ENCODE measurements at places on chromosomes 6 and 20.

GRCh38 chr20:63653041-63653973 lies at the start of gene STMN3:
TSS of gene STMN3 (minus strand) at chr20:63653424. CDS start at chr20:63653345, 79 bp downstream.
- DNase-seq = no peak

GRCh38 chr20:2163757-2164156 lies 62.1 kb downstream of the STK35 start:
- DNase-seq = no peak

- no peak for DNase-seq
These were observed 192.4 kb downstream of the OGFRL1 start for GRCh38 chr6:71481011-71481410.

- DNase-seq = no peak
These were observed 520 bp upstream of the TAB2 start for GRCh38 chr6:149316740-149317643.

DNA sequence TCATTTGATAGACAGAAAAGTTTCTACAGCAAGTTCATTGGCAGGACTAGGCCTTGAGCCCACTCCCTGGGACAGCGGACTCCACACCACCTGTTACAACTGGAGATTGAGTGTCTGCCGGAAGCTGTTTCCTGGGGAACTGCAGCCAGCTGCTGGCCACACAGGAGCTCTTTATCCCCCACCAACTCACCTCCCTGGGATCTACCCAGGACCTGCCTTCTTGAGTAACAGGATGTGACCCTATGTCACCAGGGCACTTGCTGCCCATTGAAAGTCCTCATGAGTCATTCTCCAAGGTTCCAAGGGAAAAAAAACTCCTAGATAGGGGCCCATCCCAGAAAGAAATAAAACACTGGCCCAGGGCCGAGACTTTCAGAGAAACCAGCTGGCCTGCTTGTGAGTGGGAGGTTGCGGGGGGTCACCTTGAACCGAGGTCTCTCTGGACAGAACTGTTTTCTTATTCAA lies 37.4 kb upstream of the SLC9A8 start:
- peak; percentile 98 for DNase-seq

DNA sequence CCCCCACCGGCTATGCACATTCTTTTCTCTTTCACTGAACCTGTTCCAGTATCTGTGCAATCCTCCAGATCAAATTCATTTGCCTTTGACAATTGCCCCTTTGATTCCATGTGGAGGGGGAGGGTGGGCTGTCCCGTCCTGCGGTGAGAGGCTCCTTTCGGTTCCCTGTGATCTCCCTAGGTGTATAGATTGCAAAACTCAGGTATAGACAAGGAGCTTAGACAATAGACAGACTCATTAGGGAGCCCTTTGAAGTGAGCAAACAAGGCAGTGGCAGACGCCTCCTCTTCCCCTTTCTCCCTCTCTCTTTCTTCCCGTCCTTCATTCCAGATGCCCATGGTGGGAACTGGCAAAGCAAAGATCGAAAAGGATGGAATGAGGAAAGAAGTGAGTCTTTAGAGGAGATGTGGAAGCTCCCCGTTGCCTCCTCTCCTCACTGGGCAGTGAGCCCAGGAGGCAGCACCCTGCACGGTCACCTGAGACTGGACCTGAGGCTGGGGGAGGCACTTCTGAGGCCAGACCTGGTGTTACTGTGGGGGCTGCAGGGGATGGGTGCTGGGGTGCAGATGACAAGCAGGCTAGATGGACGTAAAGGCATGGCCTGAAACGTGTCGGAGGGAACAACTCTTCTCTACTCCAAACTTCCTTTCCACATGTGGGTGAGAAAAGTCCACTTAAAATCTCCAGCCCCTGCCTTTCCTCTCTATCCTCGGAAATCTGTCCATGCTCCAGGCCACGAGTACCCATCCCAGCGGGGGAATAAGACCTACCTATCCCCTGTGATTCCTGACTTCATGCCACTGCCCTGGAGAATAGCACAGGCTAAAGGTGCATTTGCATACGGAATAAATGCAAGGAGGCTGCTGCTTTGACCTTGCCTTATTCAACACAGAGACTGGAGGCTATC lies 256.6 kb upstream of the FOXQ1 start:
- DNase-seq = no peak

GRCh38 chr6:133247581-133247980 lies 6.4 kb downstream of the EYA4 start:
- no peak for DNase-seq

- DNase-seq = no peak
These were observed 78.6 kb downstream of the FAXC start for GRCh38 chr6:99270826-99271225.

DNA sequence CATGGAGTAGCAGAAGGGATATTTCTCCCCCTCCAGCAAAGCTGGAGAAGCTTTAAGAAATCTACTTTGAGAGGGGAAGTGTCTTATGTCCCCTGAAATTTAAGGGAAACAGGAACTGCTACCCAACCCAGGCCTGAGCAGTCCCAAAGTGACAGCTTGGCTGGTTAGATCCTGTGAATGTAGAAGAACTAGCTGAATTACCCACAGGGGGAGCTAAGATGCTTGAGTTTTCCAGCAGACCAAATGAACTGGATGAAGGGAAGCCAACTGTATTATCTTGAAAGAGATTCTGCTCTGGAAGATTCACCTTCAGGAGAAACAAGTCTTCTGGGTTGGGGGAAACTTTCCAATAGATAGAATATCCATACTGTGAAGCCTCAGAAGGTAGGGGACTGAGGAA lies 303.3 kb upstream of the MMS22L start:
- DNase-seq = no peak

DNA sequence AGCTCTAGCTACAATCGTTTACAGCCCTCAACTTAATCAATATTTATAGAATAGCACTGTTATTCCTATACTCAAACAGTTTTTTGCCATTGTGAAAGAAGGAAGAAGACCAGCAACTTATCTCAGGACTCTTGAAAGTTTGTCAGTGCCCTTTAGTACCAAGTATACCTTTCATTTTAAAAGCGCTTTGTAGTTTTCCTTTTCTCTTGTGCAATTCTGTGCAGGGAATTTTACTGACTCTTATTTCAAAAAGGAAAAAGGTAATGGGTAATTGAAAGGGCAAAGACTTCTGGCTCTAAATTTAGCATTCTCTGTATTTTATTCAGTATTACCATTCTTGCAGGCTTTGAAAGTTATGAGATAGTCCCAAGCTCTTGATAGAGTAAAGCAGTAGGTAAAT lies 16.8 kb upstream of the RHAG start:
- DNase-seq = no peak

DNA sequence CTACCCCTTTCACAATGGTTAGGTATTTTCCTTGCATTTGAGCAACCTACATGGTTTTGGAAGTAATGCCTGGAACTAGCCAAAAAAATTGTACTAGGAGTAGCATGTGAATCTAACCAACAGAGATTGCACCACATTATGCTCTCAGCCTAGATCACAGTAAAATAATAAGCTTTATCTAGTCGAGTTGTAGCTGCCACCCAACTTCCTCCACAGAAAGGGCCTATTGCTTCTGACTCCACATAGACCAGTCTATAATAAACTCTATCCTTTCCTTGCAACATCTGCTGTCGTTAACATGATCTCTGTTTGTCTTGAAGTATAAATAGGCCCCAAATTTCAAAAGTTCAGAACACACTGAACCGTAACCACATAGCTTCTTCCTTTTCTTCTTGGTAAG lies 375.5 kb downstream of the PKHD1 start:
- DNase-seq = no peak

GRCh38 chr6:41135062-41135832 lies 18.9 kb downstream of the TREML1 start:
- no peak for DNase-seq

DNA sequence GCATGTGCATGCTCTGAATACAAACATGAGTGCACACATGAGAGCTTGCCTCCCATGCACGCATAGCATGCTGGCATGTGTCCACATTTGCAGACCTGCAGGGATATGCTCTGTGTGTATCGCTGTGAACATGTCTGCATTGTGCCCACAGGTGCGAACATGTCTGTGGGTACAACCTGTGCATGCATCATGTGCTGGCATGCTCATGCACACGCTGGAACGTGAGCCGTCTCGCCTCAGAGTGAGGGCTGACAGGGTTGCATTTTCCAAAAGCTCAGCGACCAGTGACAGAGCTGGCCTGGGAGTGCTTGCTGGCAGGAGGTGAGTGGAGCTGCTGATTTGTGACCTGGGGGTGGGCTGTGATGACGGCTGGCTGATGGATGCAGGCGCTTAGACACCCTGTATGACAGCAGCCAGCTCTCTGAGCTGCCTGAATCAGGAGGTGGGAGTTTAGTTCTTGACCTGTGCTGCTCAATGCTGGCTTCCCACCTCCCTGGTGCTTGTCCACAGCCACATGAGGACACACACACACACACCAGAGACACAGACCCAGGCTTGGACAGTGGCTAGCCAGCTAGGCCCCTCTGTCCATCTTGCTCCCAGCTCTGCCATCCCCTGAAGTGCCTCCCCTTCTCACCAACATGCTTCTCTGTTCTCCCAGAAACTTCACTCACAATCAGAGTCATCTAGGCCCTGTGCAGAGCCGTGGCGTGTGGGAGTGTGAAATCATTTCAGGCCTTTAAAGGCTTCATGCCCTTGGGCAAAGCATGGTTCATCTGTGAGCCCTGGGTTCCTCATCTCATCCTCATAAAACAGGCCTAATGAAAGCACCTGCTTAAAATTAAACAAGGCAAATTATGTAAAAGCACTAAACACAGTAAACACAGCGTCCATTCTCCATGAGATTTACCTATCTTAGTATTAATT lies 51.4 kb downstream of the CD40 start:
- no peak for DNase-seq

DNA sequence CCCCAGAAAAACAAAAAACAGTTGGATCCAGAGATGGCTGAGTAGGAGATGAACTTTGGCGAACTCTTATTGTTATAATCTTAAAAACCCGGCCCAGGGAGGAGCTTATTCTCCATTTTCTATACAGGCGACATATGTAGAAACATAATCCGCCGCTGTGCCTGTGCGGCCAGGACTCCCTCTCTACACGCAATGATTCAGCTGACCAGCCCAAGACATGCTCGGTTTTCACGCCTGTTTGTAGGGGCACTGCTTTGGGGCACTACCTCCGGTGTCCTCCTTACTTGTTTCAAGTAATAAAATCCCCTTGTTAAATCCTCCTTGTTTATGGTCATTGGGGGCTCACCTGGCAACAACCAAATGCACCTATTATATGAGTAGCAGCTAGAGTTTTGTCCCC lies 89.9 kb downstream of the SEL1L2 start:
- no peak for DNase-seq

GRCh38 chr6:52712136-52712535 lies 41.2 kb downstream of the TMEM14A start:
- no peak for DNase-seq
